ENCODE measurements at places on chromosomes 5 and 9. TPM values are rescaled to one million over a fixed set of nuclear protein-coding genes. Genes with fewer than 3 reads are reported as not detected.

DEPDC1B gene
- total RNA-seq: 21.2 TPM

CCDC107 gene
- 20.6 TPM for total RNA-seq

CACNA1B gene
- total RNA-seq: not detected

OBP2B gene
- not detected for total RNA-seq

TBCA gene
- 212 TPM for total RNA-seq

OCLN gene
- total RNA-seq: 0.10 TPM

NEUROG1 gene
- total RNA-seq: not detected

NUTM2G gene
- total RNA-seq: not detected

OMD gene
- total RNA-seq: not detected

ZNG1E gene
- 54.0 TPM for total RNA-seq

DOCK8 gene
- total RNA-seq: 122 TPM

MCC gene
- total RNA-seq: 0.88 TPM

IFNA13 gene
- total RNA-seq: not detected

PCDHGA1 gene
- total RNA-seq: 0.10 TPM

GALNT12 gene
- total RNA-seq: 2.3 TPM

JAKMIP2 gene
- total RNA-seq: 1.1 TPM

ZNF300 gene
- total RNA-seq: 0.56 TPM

SLC36A2 gene
- not detected for total RNA-seq

NHP2 gene
- total RNA-seq: 265 TPM

PLPP7 gene
- 0.10 TPM for total RNA-seq

ACER2 gene
- total RNA-seq: 1.3 TPM

ERBIN gene
- total RNA-seq: 32.9 TPM

PDE8B gene
- total RNA-seq: 0.07 TPM
